ENCODE measurements at places on chromosomes 2 and 18.

GRCh38 chr2:8546612-8547283 lies 135.1 kb upstream of the ID2 start:
- no peak for DNase-seq

- DNase-seq = no peak
Measured at GRCh38 chr18:71250191-71250590, 961.3 kb downstream of the SOCS6 start.

DNA sequence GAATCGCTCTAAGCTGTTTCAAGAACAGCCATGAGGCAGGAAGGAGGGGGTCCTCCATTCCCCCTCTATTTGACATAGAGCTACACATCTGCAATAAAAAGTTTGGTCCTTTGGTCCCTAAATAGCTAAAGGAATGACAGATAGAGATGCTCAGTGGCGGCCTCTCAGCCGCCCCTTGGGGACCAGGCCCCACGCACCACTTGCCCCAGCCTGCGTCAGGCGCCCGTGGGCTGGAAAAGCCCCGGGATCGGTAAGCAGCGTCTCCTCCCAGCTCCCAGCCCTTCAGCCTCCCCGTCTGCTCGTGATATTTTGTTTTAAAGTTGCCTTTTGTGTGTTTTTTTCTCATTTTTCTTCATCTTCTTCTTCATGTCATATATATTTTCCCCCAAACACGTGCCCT lies 321.0 kb downstream of the CELF4 start:
- no peak for DNase-seq

GRCh38 chr2:133598769-133599168 lies 30.5 kb upstream of the NCKAP5 start:
- no peak for DNase-seq

DNA sequence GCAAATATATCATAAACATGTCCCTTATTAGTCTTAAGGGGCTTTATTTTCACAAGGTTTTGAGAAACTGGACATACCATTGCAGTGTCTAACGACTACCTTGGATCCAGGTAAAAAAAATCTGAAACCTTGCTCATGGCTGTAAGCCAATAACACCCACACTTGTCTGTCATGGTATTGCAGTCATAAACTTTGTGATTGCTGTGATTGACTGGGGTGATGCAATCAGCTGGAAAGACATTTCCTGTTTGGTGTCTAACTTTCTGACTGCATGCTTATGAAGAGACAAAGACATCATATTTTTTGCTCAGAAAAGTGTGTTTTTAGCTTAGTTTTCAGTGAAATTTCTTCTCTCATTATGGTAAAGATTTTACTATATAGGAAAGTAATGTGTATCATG lies 635.0 kb downstream of the TSN start:
- no peak for DNase-seq

- no peak for DNase-seq
Measured at GRCh38 chr18:13139885-13140450, 78.6 kb upstream of the LDLRAD4 start.

DNA sequence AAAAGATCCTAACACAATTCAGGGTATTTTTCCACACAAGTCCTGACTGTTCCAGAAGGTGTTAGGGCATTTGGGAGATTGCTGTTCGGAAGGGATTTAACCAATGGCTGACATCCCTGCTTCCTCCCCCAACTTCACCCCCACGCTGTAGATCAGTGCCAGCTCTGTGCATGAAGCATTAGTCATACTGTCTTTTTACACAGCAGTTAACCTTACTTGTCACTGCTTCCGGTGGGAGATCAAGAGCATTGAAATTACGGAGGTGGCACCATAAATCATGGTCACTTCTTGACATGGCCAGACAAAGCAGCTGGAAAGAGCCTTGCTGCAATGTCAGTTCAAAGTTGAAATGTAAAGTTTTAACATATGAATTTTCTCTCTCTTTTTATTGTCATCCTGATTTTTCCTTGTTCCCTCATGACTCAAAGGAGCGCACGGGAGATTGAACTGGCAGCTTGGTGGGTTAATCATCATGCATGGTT lies 70.2 kb downstream of the HRH4 start:
- DNase-seq = no peak

GRCh38 chr18:62850619-62851306 lies 135.4 kb downstream of the PHLPP1 start:
- no peak for DNase-seq

DNA sequence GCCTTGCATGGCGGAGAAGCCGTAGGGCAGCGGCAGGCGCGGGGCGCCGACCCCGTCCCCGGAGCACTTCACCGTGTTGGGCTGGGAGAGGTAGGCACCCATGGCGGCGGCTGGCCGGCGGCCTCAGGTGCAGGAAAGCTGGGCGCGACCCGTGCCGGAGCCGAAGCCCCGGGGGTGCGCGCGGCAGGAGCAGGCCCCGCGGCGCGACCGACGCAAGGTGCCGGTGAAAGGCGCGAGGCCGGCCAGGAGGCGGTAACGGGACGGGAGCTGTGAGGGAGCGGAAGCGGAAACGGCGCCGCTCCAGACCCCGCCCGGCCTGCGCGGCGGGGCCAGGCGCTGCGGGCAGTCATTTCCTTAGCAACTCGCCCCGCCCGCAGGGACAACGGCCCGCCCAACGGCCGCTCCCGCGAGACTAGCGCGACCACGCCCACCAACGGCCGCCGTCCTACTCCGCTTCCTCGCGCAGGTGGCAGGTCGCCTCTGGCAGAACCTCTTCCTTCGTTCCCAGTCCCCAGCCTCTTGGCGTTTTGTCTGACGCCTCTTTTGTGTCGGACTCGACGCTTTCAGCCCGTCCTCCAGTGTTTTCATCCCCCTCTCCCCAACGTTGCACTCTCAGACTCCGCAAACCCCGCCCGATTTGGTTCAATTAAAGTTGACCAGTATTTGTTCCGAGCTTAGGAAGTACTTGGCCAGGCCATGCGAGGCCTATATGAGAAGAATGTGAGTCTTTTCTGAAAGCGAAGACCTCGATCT lies at the start of gene PPM1G:
Gene PPM1G, minus strand, starts transcription at position 271 of the 753 bp plus-strand sequence. Its CDS starts 169 bp downstream, at position 102.
- peak; percentile 69 for DNase-seq

- DNase-seq = no peak
Measured at GRCh38 chr2:163552758-163553157, 183.1 kb downstream of the FIGN start.

DNA sequence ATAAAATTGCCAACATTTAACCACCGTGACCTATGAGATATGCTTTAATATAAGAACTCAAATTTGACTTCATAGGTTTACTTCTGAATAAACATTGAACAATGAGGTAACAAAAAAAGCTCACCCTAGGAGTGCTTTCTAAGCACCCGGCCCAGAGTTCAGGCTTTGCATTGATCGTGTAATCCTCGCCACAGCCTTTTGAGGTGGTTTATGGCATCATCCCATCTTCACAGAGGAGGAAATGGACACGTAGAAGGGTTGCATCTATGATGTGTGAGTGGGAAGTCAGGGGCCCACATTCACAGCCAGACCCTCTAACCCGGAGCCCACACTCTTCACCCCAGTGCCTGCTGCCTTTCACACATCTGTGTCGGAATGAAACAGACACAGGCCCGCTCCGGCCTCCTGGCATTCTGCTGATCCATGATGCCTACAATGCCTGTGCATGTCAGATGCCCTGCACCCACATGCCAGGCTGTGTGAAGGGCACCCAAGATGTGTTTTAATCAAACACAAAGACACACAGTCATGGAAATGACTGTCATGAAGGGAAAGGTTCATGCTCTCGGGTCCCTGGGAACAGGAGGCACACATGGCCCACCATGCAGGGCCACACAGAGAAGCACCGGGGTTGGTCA lies 48.6 kb upstream of the RPL31 start:
- DNase-seq = no peak

DNA sequence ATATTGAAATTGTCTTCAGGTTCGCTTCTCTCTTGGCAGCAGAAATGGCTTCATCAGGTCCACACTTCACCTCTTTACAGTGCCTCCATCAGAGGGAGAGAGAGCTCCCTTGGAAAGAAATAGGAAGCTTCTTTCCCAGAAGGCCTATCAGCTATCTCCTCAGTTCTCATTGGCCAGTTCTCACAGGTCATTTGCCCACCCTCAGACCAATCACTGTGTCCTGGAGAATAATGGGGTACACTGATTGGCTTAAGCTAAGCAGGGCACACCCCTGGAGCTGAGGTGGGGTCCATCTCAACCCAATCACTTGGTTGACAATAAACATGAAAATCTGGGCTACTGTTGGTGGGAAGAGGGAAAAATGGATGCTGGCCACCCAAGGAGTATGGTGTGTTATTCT lies 5.2 kb downstream of the GNLY start:
- DNase-seq = no peak

DNA sequence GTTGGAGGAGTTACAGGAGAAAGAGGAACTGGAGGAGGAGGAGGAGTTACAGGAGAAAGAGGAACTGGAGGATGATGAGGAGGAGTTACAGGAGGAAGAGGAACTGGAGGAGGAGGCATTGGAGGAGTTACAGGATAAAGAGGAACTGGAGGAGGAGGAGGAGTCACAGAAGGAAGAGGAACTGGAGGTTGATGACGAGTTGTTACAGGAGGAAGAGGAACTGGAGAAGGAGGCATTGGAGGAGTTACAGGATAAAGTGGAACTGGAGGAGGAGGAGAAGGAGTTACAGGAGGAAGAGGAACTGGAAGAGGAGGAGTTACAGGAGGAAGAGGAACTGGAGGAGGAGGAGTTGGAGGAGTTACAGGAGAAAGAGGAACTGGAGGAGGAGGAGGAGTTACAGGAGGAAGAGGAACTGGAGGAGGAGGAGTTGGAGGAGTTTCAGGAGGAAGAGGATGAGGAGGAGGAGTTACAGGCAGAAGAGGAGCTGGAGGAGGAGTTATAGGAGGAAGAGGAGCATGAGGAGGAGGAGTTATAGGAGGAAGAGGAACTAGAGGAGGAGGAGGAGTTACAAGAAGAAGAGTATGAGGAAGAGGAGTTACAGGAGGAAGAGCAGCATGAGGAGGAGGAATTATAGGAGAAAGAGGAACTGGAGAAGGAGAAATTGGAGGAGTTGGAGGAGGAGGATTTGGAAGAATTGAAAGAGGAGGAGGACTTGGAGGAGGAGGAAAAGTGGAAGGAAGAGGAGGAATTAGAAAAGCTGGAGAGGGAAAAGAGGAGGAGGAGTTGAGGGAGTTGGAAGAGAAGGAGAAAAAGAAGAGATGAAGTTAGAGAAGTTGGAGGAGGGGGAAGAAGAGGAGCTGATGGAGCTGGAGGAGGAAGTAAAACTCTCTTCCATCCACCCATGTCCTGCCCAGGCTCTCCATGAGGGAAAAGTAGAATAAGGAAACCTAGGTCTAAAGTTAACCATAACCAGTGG lies 37.2 kb downstream of the CLASP1 start:
- DNase-seq = no peak

DNA sequence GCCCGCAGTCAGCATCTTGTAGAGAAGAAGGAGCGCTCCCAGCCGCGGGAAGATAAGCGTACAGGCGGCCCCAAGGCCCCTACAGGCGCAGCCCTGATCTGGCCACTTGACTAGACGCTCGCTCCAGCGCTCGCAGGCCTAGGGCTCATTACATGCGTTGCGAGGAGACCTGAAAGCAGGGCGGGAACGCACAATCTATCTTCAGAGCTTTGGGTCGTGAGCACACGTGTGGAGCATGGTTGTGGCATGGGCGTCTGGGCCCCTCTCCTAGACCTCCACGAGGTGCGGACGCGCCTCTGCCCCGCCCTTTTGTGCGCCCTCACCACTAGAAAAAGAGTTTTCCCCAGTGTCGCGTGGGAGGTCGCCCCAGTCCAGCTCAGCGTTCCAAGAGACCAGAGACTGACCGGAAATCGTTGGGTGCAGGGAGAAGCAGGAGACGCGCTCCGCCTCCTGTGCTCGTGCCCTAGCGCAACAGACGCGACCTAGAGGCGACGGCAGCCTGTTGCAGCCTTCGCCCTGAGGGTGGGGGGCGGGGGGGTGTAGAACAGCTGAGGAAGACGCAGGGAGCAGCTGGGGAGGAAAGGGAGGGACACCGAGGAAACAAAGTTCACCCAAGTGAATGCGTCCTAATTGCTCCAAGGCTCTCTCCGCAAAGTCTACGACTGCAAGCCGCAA lies 12.6 kb downstream of the NR4A2 start:
- DNase-seq = no peak

- no peak for DNase-seq
Measured at GRCh38 chr2:24538720-24539119, 47.7 kb downstream of the NCOA1 start.

DNA sequence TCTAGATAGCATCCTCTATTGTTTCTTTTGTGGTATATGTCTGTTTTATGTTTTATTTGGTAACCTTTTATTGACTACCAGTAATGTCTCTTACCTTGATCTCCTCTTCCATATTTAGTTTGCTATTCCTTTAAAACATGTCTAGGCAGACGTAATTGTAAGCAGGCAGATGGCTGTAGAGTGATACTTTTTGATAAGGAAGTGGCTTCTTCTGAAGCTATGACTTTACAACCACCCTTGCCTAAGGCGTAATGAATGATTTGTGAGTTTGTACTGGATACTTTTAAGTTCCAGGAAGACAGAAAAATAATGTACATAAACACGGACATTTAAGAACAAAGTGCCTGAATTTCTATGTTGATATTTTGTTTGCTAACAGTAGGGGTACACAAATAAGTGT lies 85.6 kb downstream of the ZNF804A start:
- no peak for DNase-seq

DNA sequence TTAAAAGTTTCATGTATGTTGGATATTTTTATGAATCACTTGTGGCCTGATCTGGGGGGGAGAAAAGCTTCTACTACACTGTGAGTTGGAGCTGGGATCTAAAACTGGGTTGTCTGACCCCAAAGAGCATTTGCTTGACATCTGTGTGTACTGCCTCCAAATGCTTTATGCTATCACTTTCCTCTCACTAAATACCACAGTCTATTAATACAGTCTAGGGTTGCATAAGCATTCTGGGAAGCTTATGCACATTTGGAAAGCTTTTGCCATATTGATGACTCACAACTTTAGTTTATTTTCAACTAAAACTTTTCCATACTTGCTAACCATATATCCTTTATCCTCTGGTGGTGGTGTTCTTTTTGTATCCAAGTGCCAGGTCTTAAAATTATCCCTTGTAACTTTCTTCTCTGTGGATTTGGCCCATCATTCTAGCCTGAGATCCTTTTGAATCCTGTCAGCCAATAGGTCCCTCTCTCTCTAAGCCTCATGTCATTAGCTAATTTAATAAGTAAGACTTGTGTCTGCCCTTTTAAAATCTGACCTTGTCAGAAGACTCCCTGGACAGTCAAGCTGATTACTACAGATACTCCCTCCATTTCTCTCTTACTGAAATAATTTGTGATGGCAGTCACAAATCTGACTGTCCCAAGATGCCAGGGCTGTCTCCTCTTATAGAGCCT lies 72.7 kb downstream of the NXPH2 start:
- DNase-seq = no peak

DNA sequence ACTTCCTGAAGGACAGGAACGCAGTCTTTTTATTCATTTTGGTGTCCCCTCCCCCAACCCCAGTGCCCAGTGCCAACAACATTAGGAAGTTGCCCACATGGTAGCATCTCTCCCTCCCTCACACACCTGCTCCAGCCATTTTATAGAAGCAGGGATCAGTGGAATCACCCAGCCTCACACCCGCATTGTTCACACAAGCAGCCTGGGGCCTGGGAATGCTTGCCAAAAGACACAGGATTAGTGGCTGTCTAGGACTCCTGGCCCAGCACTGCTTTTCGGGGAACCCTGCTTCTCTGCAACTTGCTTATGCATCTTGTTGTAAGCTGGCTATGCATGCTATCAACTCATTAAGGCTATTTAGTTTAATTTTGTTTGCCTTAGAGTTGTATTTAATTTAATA lies 17.9 kb downstream of the TMEM37 start:
- no peak for DNase-seq

GRCh38 chr2:113169586-113169985 lies 4.2 kb upstream of the PSD4 start:
- no peak for DNase-seq
